ENCODE measurements at places on chromosomes 6 and 20.

DNA sequence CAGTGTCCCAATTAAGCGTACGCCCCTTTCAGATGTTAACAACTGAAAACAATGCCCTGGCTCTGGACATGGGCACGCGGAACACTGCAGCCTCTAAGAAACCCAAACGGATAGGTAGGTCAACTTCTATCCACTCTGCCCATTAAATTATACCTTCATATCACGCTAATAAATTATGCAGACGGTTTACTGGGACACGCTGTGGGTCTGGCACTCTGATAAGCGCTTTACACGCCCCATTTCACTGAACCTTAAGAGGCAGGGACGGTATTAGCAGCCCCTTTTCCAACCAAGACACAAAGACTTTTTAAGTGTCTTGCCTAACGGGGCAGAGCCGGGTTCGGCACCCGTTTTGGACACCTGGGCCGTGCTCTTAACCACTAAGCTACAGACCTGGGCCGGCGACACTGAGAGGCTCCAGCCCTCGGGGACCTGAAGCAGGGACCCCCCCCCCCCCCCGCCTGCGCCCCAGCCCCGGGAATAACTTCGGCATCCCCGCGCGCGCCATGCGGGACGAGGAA is 744 bp downstream of the STAU1 start:
- no peak for DNase-seq

GRCh38 chr20:64077876-64078551 is 1.3 kb downstream of the RGS19 start:
- no peak for DNase-seq

- DNase-seq: no peak
These were observed 19.6 kb downstream of the DYNLT1 start for GRCh38 chr6:158624684-158625682.

DNA sequence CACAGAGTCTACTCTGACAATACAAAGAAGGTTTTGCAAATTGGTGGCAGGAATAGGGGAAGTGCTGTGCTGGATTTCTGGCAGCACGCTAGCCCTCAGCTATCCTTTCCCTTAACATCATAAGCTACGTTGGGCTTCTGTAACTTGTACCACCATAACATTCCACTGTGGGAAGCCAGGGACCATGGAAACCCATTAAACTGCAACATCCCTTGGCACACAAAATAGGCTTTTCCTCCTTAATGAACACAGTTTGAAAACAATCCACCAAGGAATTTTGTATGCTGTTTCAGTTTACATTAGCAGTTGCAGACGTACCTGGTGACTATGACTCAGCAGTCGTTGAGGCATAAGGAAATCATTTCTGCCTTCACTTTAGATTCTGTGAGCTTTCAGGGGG is 203.9 kb upstream of the RAB32 start:
- no peak for DNase-seq

DNA sequence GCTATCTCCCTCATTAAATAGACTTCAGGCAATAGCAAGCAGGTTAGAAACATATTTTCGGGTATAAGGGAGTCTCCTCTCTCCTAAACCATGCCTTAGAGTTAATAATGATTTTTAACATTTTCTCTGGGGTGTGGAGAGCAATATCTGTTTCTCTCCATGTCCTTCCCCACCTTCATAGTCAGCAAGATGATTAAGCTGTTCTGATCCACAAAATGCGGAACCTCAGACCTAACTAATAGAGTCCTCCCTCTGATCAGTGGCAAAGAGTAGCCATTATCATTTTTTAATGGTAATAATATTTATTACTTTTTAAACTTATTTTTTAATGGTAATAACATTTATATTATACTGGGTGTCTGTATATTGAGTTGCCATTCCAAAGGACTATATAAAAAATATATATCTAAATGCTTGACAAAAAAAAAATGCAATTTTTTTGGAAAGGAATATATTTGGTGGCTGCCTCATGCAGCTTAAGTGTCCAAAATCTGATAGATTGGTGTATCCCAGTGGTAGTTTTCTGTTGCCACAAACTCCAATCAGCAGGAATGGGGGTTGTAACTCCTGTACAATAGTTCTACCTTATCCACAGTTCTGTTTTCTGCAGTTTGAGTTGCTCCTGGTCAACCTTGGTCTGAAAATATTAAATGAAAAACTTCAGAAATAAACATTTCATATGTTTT is 14.0 kb upstream of the BTN3A2 start:
- no peak for DNase-seq
